ENCODE measurements at places on chromosomes 2 and 18.

GRCh38 chr2:106833256-106833655, 52.7 kb downstream of the ST6GAL2 start:
- no peak for DNase-seq

DNA sequence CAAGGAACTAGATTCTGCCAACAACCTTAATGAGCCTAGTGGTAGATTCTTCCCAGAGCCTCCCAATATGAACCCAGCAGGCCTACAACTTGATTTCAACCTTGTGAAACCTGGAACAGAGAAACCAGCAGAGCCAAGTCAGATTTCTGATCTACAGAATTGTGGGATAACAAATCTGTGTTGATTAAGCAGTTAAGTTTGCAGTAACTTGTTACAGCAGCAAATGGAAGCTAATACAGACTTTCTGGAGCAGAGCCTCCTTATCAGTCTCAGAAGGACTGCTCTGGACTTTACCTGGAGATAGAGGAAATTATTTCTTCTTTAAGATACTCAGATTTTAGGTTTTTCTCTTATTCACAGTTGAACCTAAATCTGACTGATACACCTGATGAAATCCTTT, 225.5 kb downstream of the DYM start:
- no peak for DNase-seq

DNA sequence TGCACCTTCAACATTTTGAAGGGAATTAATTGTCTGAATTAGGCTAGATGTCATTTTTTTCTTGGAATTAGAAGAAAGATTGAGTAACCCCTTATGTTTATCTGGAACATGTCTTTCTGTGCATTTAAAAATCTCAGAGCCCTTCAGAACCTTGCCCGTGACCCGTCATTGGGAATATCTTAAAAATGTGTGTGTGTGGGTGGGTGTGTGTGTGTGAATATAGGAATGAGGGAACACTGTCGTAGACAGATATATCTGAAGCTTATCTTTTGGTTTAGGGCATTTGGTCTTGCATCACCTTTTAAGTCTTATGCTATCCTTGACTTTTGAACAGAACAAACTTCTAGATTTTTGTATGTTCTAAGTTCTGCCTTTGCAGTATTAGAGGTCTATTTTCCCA, 13.5 kb upstream of the IL1RL1 start:
- no peak for DNase-seq

DNA sequence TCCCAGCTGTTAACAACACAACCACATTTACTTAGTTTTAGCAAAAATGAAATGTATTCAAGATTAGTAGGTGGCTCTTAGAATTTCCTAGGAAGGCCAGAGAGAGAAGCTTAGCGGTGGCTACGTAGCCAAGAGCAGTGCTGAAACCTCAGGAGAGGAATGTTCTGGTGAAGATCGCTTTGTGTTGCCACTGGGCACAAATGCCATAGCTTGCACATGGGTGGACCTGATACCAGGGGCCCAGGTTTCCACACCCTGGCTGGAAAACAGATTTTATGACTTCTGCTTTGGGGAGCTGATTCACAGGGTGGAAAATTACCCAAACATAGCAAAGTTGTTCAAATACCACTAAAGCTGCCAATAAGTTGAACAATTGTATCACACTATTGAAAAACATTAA, 43.4 kb downstream of the THUMPD2 start:
- no peak for DNase-seq

GRCh38 chr2:209727077-209727476, 44.6 kb upstream of the UNC80 start:
- no peak for DNase-seq

DNA sequence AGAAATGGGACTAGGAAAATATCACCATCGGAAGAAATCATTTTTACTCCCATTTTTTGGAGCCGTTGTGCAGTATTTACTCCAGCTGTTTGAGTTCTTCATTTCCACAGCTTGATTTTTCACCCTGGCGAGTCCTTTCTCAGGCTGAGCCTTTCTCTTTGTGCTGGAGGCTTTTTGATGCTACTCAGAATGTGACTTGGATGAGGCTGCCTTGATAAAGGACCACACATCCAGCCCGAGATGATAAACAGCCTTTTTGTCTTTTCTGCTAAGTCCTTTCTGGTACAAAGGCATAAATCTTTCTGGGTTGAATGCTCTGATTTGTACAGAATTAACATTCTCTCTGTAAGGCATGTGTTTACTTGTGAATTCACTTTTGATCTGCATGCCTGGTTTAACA, 17.6 kb upstream of the CTDP1 start:
- no peak for DNase-seq

DNA sequence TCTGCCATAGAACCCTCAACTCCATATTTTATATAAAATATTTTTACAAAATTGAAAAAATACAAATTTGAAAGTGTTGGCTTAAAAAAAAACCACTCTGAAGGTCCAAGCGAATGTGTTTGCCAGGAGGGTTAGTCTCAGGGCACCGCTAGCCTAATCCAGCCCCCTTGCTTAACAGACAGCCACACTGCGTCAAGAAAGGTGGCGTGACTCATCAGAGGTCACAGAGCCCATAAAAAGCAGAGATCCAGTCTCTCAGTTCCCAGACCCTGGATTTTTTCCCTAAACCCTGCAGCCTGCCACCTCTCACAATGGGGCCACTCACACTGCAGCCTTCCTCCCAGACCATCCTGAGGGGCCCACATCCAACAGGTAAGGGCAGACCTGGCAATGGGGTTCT, 3.9 kb upstream of the TNS1 start:
- no peak for DNase-seq

GRCh38 chr2:12717191-12718014, 667 bp downstream of the TRIB2 start:
- DNase-seq: peak; percentile 64

- DNase-seq: no peak
Measured at GRCh38 chr2:173830170-173830569, 135.0 kb downstream of the SP3 start.

GRCh38 chr2:144405321-144405720, 114.6 kb downstream of the ZEB2 start:
- DNase-seq: no peak

- DNase-seq: no peak
Measured at GRCh38 chr2:30499681-30500080, 52.6 kb downstream of the LCLAT1 start.

GRCh38 chr2:109128616-109129355, at the start of gene SH3RF3:
Gene SH3RF3, plus strand, starts transcription at chr2:109129205.
- DNase-seq: peak; percentile 53

- DNase-seq: no peak
Measured at GRCh38 chr2:217026161-217026560, 166.3 kb upstream of the TNP1 start.

DNA sequence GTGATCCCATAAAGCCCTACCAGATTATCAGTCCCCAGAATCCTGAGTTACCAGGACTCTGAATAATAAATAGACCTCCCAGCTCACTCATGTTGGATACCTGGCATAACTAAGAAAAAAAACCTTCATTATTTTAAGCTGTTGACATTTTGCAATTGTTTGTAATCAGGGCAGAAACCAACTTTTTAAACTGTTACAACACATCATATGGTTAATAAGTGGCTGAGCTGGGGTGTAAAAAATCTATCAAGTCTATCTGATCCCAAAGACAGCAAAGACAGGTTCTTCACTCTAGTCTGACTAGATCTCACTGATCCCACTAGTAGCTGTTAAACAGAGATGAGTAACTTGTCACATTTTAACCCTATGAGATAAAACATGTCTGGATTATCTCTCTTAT, 370.3 kb downstream of the RIT2 start:
- no peak for DNase-seq

DNA sequence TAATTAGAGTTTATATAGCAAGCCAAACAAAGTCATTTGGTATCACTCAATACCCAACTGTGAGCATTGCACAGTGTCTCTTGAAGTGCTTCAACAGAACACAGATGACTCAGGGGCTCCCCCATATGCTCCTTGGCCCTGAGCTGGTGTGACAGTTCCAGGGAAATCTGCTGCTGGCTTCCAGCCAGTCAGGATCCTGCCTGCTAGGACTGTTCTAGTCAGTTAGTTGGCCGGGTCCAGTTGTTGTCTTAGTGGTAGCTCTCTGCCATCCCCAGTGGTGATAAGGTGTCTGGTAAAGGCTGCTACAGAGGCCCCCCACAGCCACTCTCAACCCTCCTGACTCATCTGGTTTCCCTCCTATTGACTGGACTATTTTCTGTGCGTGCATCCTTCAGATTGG, 100.3 kb downstream of the IRS1 start:
- no peak for DNase-seq

- DNase-seq: no peak
Measured at GRCh38 chr2:226478109-226478809, 321.4 kb downstream of the IRS1 start.

GRCh38 chr2:162484551-162484950, 140.6 kb downstream of the GCA start:
- DNase-seq: no peak

DNA sequence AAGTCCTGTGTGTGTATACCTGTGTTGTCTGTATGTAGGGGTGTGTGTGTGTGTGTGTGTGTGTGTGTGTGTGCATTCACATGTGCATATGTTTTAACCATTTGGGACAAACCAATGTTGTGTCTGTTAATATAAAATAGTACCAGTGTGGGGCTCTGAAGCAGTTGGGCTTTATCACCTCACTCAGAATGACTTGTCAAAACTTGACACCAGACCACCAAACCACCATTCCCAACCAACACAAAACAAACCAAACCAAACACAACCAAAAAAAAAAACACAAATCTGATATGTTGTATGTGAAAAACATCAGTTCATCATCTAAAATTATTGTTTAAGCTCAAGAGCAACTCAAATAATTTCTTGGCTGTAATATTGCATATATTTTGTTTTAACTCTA, 42.1 kb downstream of the CALCRL start:
- DNase-seq: no peak

DNA sequence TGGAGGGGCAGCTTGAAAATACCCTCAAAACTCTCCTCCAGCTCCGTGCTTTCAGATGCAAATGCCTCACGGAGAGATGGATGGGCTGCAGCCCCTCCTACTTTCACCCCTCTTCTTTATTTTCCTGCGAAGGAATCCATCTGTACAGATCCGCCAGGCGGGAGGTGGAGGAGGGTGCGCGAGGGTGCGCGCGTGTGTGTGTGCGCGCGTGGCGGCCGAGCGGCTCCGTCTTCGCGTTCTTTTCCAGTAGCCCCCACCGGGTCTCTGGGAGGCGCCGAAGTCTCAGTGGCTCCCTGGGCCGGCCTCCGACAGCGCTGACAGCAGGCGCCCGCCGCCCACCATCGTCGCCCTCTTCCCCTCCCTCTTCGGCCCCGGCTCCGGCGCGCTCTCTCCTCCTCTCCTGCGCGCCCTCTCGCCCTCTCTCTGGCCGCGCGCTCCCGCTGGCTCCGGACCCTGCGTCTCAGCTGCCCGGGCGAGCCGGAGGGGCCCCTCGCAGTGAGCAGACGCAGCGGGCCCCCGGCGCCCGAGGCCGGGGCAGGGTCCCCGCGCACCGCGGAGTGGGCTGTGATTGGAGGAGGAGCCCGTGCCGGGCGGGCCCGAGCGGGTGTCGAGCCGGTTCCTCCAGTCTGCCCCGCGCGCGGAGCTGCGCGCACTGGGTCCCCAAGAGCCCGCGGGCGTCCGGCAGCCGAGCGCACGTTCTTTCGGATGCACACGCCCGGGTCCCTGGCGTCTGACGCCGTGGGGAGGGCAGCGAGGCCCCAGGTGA, at the start of gene CDH7:
Gene CDH7, plus strand, starts transcription at position 624 of the 766 bp plus-strand sequence. CDS start 11,831 bp downstream, outside the sequence.
- no peak for DNase-seq

- no peak for DNase-seq
Measured at GRCh38 chr2:17520761-17521160, 2.5 kb upstream of the RAD51AP2 start.

DNA sequence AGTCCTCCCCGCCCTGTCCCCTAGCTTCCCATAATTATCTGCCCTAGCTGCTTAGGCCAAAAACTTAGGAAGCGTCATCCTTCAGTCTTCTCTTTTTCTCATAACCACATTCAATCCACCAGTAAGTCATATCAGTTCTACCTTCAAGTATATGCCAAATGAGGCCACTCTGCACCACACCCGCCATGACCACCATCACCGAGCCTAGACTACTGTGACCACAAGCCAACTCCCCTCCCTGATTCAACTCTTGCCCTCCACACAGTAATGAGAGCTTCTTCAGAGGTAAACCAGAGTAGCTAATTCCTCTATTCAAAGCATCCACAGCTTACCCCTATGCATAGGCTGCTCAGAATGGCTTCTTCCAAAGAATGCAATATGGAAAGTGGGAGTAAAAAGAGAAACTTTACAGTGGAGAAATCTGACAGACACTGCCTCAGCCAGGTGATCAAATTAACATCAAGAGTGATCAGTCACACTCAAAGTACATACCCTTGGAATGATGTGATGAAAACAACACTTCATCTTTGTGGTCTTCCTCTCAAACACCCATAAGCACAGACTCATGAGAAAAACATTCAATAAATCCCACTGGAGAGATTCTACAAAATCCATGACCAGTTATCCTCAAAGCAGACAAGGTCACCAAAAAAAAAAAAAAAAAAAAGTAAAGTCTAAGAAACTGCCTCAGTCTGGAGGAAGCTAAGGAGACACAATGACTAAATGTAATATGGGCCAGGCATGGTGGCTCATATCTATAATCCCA, 17.7 kb downstream of the MBOAT2 start:
- DNase-seq: no peak

DNA sequence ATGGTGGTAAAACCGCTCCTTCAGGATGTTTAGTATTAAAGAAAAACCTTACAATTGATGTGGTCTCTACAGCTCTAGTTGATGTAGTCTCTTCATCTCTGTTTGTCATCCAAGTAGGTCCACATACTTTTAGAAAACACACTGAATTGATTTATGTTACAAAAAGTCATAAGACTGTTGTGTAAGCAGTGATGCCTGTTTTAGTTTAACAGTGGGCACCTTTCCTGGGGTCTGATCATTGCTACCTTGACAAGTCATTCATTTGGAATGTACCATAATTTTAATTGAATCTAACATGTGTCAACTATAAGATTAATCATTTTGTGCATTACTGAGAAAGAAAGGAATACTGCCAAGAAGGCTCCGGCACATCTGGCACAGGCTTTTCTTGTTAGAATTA, 34.3 kb downstream of the GIGYF2 start:
- DNase-seq: no peak

GRCh38 chr2:98608962-98609604, 694 bp downstream of the UNC50 start:
- no peak for DNase-seq

- no peak for DNase-seq
Measured at GRCh38 chr2:238831177-238831576, 16.7 kb upstream of the TWIST2 start.

GRCh38 chr2:29130295-29130694, 15.1 kb downstream of the CLIP4 start:
- no peak for DNase-seq

- no peak for DNase-seq
Measured at GRCh38 chr18:28357766-28358401, 181.0 kb upstream of the CDH2 start.

All from activated T-cell treated with anti-CD3 and anti-CD28 coated beads, Interleukin-2, amount 50 U/mL, for 1 hour (primary cell).